Ureter (tissue), 1 donor: ENCODE measurements at places on chromosomes 4 and X. TPM values are rescaled to one million over a fixed set of nuclear protein-coding genes. Genes with fewer than 3 reads are reported as not detected.

GRCh38 chrX:105098201-105098600 is 122.3 kb downstream of the TEX13A start:
- DNase-seq = no peak

GRCh38 chrX:153336121-153336894 is 2.4 kb downstream of the ZNF275 start:
- DNase-seq = no peak

- DNase-seq = no peak
These were observed 313.9 kb downstream of the ASMT start for GRCh38 chrX:1928805-1929204.

GRCh38 chr4:5084911-5085475 is 33.7 kb downstream of the STK32B start:
- no peak for DNase-seq

DNA sequence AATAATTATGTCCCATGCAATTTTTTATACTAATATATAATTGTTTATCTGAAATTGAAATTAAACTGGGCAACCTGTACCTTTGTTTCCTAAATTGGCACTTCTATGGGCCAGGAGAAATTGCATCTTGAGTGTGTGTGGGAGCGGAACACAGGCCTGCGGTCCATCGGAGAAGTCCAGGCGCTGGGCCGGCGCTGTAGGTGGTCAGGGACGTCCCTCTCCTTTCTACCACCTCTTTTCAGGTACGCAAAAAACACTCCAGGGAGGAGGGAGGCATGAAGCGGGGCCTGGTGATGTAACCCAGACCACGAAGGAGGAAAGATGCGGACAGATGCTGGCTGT is 717 bp downstream of the MGAT4D start:
- no peak for DNase-seq

- no peak for DNase-seq
These were observed 37.0 kb upstream of the CD99L2 start for GRCh38 chrX:150935467-150935866.

SPANXB1 gene
- not detected for total RNA-seq

DNA sequence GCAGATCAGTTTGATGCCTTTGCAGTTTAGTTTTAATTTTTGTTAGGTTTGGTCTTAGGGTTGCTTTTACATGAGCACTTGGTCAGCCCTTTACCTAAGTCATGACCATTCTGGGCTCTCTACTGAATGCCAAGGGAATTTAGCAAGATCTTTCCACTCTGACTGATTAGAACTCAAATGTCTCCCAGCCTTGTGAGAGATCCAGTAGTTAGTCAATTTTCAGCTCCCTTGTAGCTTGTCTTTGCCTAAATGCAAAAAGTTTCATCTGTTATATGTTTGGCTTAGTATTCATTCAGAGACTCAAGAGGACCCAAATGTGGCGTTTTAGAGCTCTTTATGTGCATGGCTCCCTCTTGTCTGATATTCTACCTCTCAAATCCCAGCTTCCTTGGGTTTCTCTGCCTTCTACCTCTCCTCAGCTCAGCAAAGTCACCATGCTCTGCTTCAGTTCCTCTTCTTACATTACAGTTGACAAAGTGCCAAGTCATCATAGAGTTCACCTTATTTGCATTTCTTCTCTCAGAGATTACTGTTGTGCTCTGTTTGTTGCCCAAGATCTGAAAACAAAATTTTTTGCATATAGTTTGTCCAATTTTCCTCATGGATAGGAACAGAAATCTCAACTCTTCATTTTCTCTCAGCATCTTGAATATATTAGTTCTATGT is 17.5 kb upstream of the JAKMIP1 start:
- no peak for DNase-seq

- DNase-seq = no peak
These were observed 900.9 kb upstream of the EPHA5 start for GRCh38 chr4:66571145-66571695.
